ENCODE measurements at places on chromosomes 4 and X. TPM values are rescaled to one million over a fixed set of nuclear protein-coding genes. Genes with fewer than 3 reads are reported as not detected.

The BEND4 gene
- 1.7 TPM for total RNA-seq

The PPARGC1A gene
- total RNA-seq = 0.45 TPM

The AVPR2 gene
- not detected for total RNA-seq

The TMEM150C gene
- total RNA-seq = 0.04 TPM

The SLC2A9 gene
- total RNA-seq = 0.26 TPM

The CFI gene
- 11.4 TPM for total RNA-seq

The GPC4 gene
- 0.30 TPM for total RNA-seq

The GAGE13 gene
- total RNA-seq = 9.5 TPM

The NLGN4X gene
- 24.3 TPM for total RNA-seq

The RBM47 gene
- 10.1 TPM for total RNA-seq

The GAGE12E gene
- total RNA-seq = 13.1 TPM

The TSPAN5 gene
- total RNA-seq = 8.9 TPM

The TBC1D8B gene
- 0.56 TPM for total RNA-seq

The SLC6A8 gene
- total RNA-seq = 51.9 TPM

The SPANXA1 gene
- total RNA-seq = 18.7 TPM

The MAGED4B gene
- total RNA-seq = 0.87 TPM

The TSPAN7 gene
- total RNA-seq = not detected

The CBLL2 gene
- 0.11 TPM for total RNA-seq

The ABLIM2 gene
- total RNA-seq = not detected

The AADAT gene
- 9.4 TPM for total RNA-seq

The ZFP42 gene
- 12.5 TPM for total RNA-seq

The NAP1L3 gene
- total RNA-seq = 4.0 TPM

The SRPX gene
- 140 TPM for total RNA-seq

The CRMP1 gene
- total RNA-seq = 1.4 TPM

The TCP11X2 gene
- total RNA-seq = not detected

The XIAP gene
- 29.4 TPM for total RNA-seq

The REPS2 gene
- total RNA-seq = 0.56 TPM

The DRD5 gene
- total RNA-seq = not detected

Data from A375 (cell line).